ENCODE measurements at places on chromosomes 16 and 17.
A peak's percentile ranks its signal among the peaks of the same experiment; 100 is the strongest.

GRCh38 chr16:56191156-56191815, at the start of gene GNAO1:
GNAO1 (plus strand) TSS chr16:56191489; CDS start chr16:56192236, 747 bp downstream.
- peak; percentile 8 for DNase-seq

GRCh38 chr17:6643451-6644125, 2.7 kb downstream of the TXNDC17 start:
- DNase-seq, result no peak

GRCh38 chr16:64627288-64627687, 494.6 kb downstream of the CDH11 start:
- DNase-seq, result no peak

- DNase-seq, result no peak
These were observed 9.5 kb downstream of the CYB5D2 start for GRCh38 chr17:4152471-4152870.

DNA sequence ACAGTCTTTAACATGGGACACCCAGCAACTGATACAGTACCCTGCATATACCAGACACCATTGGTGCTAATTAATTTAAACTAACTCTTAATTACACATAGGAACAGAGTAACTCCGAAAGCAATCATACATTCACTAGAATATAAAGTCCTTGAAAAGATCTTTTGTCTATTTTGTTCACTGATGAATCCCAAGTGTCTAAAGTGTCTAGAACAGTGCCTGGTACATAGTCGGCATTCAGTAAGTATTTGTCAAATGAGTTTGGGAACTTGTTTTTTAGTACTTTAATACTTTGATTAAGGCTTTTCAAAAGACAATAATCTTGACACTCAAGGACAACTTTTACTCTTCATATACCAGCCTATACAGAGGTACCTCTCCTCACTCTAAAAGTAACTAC, 13.8 kb downstream of the YWHAE start:
- no peak for DNase-seq

GRCh38 chr16:72905581-72905980, 142.3 kb downstream of the ZFHX3 start:
- no peak for DNase-seq

DNA sequence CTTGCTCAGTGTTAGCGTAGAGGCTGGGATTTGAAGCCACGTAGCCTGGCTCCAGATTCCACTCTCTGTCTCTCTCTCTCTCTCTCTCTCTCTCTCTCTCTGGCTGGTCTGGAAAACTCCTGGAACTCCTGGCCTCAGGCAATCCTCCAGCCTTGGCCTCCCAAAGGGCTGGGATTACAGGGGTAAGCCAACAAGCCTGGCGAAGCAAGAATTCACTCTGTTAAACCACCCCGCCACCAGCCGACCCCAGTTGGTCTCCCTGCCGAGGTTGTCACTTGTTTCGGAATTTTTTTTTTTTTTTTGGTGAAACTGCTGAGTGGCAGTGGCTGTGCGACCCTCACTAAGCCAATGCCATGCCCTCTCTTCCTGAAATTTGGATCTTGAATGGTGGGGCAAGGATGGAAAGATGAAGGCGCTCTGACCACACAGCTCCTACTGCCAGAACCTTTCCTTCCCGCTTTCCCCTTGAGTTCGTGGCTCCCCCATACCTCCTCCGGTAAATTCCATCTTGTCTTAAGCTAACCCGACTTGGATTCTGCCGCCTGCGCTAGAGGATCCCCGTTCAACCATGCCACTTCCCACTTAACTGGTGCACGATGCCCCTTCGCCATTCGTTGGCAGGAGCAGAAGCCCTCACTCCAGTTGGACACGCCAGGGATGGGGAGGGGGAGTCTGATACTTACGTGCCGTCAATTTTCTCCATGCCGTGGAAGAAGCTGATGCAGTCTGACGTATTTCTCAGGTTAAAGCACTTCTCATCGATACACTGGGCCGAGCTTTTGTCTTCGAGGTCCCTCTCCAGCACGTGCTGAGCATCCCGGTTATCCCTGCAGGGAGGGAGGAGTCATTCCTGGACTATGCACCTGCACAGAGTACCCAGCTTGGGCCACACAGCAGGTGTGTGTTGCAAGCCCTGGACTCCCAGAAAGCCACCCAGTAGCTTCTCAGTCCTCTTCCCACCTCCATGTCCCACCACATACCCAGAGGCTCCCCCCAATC, 13.1 kb downstream of the TEKT5 start:
- no peak for DNase-seq

- DNase-seq, result no peak
These were observed 5.6 kb upstream of the ANKS4B start for GRCh38 chr16:21227866-21228265.

All from retinal pigment epithelial cell (primary cell).